Activated CD8-positive, alpha-beta memory T cell treated with anti-CD3 and anti-CD28 coated beads, Interleukin-2, amount 10 ng/mL, durations not matched to agents 7 days and 5 days (primary cell): ENCODE measurements at places on chromosomes 2 and 18. TPM values are rescaled to one million over a fixed set of nuclear protein-coding genes. Genes with fewer than 3 reads are reported as not detected.

The MYCN gene
- total RNA-seq = not detected

The STON1 gene
- 2.4 TPM for total RNA-seq

The MEP1B gene
- total RNA-seq = 0.20 TPM

The CHST9 gene
- total RNA-seq = not detected

- H3K27ac ChIP-seq = no peak overlapping the region
- peaks cover 5% of the 10 kb centered on the region for H3K4me1 ChIP-seq
- no peaks in the 10 kb centered on the region for H3K36me3 ChIP-seq
- H3K4me3 ChIP-seq = no peak overlapping the region
These were observed 78.9 kb upstream of the CYRIA start for GRCh38 chr2:16744521-16744920.

DNA sequence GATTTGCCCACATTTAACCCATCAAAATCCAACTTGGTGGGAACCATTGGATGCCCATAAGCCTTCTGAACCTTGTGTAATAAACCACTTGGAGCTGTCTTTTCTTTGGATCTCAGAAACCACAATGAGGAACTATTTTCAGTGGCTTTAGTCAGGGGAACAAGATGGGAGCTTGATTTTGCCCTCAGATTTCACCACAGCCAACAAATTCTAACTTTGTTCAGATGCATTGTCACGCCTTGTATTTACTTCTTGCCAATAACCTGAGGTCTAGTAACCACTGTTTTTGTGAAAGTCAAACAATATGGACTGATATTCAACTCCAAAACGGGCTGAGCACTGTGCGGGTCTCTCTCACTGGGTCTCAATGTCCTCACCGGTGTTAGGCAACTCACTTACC, 508.2 kb downstream of the TNS1 start:
- H3K27me3 ChIP-seq = peaks cover 3% of the 10 kb centered on the region
- DNase-seq = no peak
- peaks cover 1% of the 10 kb centered on the region for H3K4me1 ChIP-seq
- H3K36me3 ChIP-seq = no peaks in the 10 kb centered on the region
- H3K4me3 ChIP-seq = no peak overlapping the region

DNA sequence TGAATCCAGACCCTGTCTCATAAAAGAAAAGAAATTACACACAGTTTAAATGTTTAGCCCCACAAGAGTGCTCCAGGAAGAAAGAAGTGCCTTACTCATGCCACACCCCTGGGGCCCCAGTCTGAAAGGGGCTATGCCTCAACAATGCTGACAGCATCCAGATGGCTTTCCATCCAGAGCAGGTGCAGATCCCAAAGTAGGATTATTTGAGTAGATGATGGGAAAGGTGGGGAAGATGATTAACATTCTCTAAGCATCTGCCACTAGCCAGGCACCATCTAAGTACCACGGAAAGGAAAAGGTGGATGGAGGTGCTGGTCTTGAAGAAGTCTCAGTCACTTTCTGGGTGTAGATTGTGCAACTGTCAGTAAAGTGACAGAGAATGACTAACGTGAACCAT, 16.3 kb downstream of the DPYSL5 start:
- H3K36me3 ChIP-seq = no peaks in the 10 kb centered on the region
- no peak for DNase-seq
- H3K4me1 ChIP-seq = no peaks in the 10 kb centered on the region
- H3K27me3 ChIP-seq = peaks cover 37% of the 10 kb centered on the region
- no peak overlapping the region for H3K4me3 ChIP-seq

DNA sequence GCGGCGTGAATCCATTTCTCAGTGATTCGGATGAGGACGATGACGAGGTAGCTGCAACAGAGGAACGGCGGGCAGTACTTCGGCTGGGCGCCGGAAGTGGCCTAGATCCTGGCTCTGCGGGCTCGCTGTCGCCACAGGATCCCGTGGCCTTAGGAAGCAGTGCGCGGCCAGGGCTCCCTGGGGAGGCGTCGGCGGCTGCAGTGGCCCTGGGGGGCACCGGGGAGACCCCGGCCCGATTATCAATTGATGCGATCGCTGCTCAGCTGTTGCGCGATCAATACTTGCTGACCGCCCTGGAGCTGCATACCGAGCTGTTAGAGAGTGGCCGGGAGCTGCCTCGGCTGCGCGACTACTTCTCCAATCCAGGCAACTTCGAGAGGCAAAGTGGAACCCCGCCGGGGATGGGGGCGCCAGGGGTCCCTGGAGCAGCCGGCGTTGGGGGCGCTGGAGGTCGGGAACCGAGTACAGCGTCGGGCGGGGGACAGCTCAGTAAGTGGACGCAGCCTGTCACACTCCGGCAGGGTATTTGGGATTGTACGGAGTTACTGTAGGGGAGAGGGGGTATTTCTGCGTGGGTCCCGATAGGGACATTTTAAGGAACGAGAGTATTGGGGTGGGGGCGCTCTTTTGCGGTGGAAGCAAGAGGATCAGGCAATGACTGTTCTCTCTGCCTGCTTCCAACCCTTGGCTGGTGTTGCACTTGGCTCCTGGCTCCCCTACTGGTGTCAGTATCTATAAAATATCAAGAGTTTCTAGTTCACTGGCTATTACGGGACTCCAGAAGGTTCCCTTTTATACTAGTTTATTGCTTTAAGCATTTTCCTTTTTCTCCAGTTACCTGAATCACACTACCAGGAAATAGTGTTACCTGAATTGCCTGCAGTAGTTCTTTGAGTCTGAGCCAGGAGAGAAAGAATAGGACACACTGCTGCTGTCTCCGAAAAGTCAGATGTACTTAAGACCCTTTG, 772 bp downstream of the RELCH start:
- H3K27me3 ChIP-seq = no peaks in the 10 kb centered on the region
- H3K36me3 ChIP-seq = peaks cover 30% of the 10 kb centered on the region
- H3K27ac ChIP-seq = peak overlapping the region; percentile 95
- DNase-seq = peak; percentile 56
- H3K4me1 ChIP-seq = peaks cover 61% of the 10 kb centered on the region
- peak overlapping the region; percentile 99 for H3K4me3 ChIP-seq

GRCh38 chr2:104969564-104969963, 68.3 kb upstream of the MRPS9 start:
- no peak overlapping the region for H3K27ac ChIP-seq
- no peak for DNase-seq
- H3K4me1 ChIP-seq = no peaks in the 10 kb centered on the region
- H3K4me3 ChIP-seq = no peak overlapping the region
- H3K36me3 ChIP-seq = no peaks in the 10 kb centered on the region
- no peaks in the 10 kb centered on the region for H3K27me3 ChIP-seq

- no peak for DNase-seq
- no peak overlapping the region for H3K27ac ChIP-seq
- no peaks in the 10 kb centered on the region for H3K4me1 ChIP-seq
- H3K27me3 ChIP-seq = no peaks in the 10 kb centered on the region
- no peaks in the 10 kb centered on the region for H3K36me3 ChIP-seq
- H3K4me3 ChIP-seq = no peak overlapping the region
These were observed 43.6 kb upstream of the MAP2 start for GRCh38 chr2:209380293-209380692.

GRCh38 chr2:219168932-219169331, 897 bp downstream of the SLC23A3 start:
- no peak for DNase-seq
- peaks cover 23% of the 10 kb centered on the region for H3K36me3 ChIP-seq
- H3K27me3 ChIP-seq = no peaks in the 10 kb centered on the region

GRCh38 chr2:190846746-190847145, 33.9 kb upstream of the GLS start:
- H3K36me3 ChIP-seq = peaks cover 2% of the 10 kb centered on the region
- H3K4me1 ChIP-seq = peaks cover 25% of the 10 kb centered on the region
- no peak overlapping the region for H3K27ac ChIP-seq
- no peak overlapping the region for H3K4me3 ChIP-seq
- H3K27me3 ChIP-seq = no peaks in the 10 kb centered on the region
- no peak for DNase-seq

DNA sequence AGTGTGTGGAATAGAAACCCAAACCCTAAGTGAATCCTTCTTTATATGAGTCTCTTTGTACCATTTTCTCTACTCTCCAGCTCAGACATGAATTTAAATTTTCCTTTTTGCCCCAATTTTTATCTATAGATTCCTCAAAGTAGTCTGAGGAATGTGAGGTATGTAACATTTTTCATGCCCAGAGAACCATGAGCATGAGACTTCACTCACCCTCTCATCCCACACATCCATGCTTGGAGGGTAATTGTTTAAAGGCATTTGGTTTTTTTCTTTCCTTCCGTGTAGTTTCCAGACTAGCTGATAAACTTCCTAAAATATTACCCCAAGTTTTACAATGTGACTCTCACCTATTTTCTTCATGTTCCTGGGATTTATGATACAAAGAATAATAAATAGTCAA, 2056.8 kb upstream of the CELF4 start:
- no peak overlapping the region for H3K4me3 ChIP-seq
- no peak for DNase-seq
- no peak overlapping the region for H3K27ac ChIP-seq
- H3K36me3 ChIP-seq = no peaks in the 10 kb centered on the region
